NCI-H1436 treated with DMSO at 0.1 percent for 48 hours (cell line): ENCODE measurements at places on chromosomes 16 and 17.

- no peak for DNase-seq
Measured at GRCh38 chr16:88602091-88602490, 31.9 kb downstream of the ZC3H18 start.

DNA sequence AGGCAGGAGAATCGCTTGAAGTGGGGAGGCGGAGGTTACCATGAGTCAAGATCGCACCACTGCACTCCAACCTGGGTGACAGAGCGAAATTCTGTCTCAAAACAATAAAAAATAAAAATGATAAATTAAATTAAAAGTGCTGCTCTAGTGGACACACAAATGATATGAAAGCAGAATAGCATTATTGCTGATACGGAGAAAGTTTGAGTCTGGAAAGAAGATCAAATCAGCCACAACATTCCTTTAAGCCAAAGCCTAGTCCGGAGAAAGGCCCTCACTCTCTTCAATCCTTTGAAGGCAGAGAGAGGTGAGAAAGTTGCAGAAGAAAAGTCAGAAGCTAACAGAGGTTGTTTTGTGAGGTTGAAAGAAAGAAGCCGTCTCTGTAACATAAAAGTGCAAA, 15.1 kb upstream of the CSF3 start:
- DNase-seq, result no peak

- DNase-seq, result no peak
Measured at GRCh38 chr17:77580531-77581270, 377.8 kb upstream of the TNRC6C start.

DNA sequence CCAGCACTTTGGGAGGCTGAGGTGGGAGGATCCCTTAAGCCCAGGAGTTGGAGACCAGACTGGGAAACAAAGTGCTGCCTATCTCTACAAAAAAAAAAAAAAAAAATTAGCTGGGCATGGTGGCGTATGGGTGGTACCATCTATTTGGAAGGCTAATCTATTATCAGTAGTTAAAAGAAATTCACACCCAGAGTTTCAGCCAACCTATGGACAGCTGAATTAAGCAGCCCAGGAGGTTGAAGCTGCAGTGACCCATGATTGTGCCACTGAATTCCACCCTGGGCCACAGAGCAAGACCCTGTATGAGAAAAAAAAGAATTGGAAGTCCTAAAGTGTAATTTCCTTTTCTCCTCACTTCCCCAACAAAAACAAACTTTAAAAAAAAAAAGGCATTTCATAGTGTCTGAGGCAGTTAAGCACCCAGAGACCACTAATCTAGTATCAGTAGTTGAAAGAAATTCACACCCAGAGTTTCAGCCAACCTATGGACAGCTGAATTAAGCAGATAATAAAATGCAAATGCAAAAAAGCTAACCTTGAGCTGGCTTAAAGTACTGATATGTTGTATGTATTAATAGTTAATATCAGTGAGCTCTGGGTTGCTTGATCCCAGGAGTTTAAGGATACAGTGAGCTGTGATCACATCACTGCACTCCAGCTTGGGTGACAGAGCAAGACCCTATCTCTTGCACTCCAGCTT, 18.1 kb downstream of the CLTC start:
- DNase-seq, result no peak

- DNase-seq, result no peak
Measured at GRCh38 chr17:62809656-62810055, 1.5 kb upstream of the MARCHF10 start.

- no peak for DNase-seq
Measured at GRCh38 chr16:53872248-53873221, 168.6 kb downstream of the FTO start.

DNA sequence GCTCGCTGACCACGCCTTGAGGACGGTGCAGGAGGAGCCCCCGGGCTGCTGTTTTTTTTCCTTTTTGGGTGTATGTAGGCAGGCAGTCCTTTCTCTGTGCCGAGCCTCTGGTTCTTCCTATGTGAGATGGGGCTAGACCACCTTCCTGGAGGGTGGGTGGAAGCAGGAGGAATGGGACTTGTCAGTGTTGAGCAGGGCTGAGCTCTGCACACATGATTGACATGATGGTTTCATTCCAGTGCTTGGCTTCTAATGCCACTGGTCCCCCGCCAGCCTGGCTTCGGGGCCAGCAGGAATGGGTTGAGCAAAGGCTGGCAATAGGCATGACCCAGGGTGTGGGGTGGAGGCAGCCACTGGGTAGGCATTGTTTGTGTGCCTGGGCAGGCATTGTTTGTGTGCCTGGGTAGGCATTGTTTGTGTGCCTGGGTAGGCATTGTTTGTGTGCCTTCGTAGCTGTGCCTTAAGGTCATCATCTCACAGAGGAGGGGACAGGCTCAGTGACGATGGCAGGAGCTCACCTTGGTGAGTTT, 14.2 kb upstream of the ADCY7 start:
- DNase-seq, result no peak

DNA sequence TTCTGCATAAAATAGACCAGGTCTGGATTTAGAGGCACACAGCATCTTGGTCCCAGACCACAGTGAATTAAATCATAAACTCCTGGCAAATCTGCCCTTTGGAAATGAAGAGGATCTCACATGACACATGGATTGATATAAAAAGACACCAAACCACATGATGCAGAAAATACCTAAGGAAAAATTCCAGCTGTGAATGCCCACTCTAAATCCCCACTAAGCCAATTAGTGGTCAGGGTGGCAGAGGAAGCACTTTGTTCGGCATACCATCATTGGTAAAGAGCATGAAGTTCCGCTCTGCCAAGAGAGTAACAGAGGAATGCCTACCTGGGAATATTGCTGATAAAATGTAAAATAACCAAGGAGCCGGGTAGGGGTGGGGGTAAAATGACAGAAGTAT, 32.4 kb upstream of the NOL11 start:
- DNase-seq, result no peak

DNA sequence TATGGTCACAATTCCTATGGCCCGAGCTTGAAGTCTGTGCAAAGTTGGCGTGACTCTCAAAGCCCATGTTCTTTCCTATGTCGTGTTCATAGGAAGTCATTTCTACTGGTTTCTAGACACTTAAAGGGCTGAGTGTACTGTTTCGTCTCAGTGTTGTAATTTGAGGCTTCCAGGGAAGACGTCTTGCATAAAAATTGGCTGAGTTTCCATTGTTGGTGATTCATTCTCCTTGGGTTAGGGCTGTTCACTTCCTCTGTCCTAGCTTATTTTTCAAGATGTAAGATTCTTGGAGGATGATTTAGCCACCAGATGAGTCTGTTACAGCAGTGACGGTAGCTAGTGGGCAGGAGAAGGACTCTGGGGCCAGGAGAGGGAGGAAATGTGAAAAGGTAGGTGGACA, 43.1 kb downstream of the PIK3R5 start:
- no peak for DNase-seq

DNA sequence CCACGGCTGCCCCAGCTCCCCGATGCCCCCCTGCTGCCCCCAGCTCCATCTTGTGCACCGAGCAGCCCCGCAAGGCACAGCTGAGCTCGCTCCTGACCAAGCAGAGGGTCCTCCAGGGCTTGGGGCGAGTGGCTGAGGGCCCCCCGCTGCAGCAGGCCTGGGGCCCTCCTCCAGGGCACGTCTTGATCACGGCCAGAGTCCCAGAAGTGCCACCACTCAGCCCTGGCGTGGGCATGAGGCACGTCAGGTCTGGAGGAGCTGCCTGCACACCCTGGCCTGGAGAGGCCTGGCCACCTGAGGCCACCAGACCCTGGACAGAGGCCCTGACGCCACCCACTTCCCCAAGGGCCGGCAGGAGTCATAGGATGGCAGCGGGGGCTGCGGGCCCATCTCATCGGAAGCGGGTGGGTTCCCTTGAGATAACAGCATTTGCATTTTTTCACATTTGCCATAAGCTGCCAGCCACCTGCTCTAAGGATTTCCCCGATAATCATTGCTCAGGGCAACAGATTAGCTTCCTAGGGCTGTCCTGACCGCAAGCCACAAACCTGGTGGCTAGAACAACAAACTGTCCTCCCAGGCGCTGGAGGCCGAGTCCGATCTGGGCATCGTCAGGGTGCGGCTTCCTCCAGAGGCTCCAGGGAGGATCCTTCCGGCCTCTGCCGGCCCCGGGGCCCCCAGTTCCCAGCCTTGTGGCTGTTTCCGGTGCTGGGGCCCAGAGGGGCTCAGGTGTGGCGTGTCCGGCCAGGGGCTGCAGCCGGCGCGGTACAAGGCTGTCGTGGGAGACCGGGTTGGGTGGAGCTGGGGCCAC, 23.9 kb upstream of the C1QTNF8 start:
- DNase-seq, result no peak

- DNase-seq, result no peak
Measured at GRCh38 chr17:41010441-41010840, 1.5 kb upstream of the KRTAP3-1 start.

DNA sequence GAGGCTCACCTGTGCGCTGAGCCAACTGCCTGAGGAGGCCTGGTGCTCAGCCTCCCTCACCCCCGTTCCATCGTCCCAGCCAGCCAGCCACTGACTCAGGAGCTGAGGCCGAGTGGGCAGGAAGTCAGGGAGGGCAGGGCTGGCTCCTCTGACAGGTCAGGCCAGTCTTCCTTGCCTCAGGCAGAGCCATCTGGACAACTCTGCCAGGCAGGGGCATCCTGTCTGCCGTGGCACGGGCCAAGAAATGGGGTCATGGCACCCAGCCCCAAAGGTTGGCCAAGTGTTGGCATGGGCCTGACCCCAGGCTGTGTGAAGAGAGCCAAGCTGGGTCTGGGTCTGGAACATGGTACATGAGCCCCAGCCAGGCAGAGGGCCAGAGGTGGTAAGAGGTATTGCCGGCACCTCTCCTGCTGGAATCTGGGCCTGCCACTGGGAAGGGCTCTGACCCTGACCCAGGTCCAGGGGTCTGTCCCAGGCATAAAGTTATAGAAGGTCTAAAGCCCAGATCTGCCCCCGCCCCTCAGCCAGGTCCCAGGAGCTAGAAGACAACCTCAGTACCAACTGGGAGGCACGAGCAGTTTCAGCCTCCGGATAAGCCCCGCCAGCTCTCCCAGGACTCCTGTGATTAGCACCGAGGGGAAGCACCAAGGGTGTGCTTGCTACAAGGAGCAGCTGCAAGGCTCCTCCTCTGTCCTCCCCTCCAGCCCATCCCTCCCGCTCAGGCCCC, 2.5 kb upstream of the VASN start:
- no peak for DNase-seq

DNA sequence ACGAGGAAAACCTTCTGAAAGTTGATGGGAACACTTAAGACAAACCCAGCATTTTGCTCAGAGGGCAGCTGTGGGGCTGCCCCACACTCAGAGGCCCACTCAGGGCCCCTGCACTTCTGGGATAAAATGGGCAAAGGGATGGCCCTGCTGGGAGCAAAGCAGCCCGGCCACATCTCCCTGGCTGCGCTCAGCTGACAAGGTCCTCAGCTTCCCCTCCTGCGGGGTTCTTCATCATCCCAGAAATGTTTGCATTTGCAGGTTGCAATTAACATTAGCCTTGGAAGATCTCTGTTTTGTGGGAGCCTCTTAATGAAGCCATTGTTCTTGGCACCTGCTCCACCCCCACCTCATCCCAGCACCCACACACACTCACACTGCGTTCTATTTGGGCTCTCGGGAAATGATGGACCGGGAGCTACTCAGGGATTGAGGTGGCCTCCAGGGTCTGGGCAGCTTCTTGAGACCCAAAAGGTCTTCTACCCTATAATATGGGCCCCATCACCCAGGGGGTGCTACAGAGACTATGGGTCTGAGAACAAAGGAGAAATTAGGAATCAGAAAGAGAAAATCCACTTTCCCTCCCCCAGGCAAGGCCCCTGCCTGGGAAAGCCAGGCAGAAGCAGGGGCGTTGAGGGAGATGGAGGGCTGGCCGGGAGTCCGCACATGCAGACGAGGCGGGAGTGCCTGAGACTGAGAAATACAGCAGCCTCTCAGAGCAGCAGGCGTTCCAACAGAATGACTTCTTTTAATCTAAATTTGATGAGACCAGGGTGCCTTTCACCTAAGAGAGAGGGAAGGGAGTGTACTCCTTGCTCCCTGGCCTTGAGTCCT, 53.7 kb upstream of the RPL38 start:
- DNase-seq, result no peak

GRCh38 chr17:74097450-74098135, 105.9 kb upstream of the RPL38 start:
- DNase-seq, result no peak

DNA sequence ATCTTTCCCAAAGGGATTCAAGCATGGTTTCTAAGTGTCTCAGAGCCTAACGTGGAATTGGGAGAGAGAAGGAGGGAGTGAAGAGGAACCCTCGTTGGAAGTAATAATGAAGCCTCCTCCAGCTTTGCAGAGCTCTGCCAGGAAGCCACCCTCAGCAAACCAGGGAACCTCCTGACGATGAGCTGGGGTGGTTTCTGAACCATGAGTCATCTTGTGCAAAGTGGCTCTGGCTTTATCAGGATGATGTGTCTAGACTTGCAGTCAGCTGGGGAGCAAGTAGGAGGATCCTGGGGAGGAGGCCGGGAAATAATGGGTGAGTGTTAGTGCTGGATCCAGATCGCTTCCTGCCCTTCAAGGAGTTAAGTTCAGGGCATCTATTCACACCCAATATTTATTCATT, 191.7 kb upstream of the RBFOX1 start:
- DNase-seq, result no peak

DNA sequence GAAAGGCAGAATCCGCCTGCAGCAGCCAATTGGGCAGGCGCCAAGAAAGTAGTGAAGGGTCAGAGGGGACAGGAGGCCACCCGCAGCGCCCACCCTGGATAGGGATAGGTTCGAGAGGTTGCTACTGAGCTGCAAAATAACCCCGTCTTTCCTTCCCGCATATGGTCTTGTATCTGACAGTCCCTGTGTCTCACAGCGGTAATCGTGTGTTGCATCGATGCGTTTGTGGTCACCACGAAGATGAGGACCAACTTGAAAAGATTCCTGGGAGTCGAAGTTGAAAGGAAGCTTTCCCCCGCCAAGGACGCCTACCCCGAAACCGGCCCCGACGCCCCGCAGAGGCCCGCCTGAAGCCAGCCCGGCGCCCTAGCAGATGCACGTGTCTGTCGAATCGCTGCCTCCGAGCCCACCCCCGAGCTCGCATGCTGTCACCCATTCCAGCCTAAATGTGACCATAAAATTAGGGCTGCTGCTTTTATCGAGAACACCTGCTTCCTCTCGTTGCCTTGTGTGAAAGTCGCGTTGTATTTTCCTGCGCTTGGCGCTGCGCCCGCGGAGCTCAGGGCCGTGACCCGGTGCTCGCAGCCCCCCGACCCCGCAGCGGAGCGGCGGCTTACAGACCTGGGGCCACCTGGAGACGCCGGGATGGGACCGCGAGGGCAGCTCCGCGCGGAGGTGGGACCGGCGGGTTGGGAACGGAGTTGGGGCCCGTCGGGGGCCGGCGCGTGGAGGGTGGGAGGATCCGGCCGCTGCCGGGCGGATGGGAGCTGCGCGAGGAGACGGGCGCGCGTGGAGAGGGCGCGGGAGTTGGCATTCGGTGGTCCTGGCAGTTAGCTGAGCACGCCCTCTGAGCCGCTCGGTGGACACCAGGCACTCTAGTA, at the start of gene CMTM2:
Gene CMTM2 (plus strand): TSS at position 813 of the 881 bp plus-strand sequence. CDS start 145 bp downstream, outside the sequence.
- DNase-seq, result no peak

- no peak for DNase-seq
Measured at GRCh38 chr17:50174444-50174843, 8.6 kb downstream of the SGCA start.

- no peak for DNase-seq
Measured at GRCh38 chr17:77325577-77326075, 184.9 kb downstream of the SEC14L1 start.

- DNase-seq, result no peak
Measured at GRCh38 chr17:6666077-6666521, 14.5 kb downstream of the C17orf100 start.

GRCh38 chr16:87728026-87728425, 37.8 kb downstream of the KLHDC4 start:
- DNase-seq, result no peak

GRCh38 chr16:85483424-85483823, 129.7 kb upstream of the GSE1 start:
- peak; percentile 44 for DNase-seq
